Astrocyte of the spinal cord (primary cell): ENCODE measurements at places on chromosomes 3 and 15.
A peak's percentile ranks its signal among the peaks of the same experiment; 100 is the strongest.

DNA sequence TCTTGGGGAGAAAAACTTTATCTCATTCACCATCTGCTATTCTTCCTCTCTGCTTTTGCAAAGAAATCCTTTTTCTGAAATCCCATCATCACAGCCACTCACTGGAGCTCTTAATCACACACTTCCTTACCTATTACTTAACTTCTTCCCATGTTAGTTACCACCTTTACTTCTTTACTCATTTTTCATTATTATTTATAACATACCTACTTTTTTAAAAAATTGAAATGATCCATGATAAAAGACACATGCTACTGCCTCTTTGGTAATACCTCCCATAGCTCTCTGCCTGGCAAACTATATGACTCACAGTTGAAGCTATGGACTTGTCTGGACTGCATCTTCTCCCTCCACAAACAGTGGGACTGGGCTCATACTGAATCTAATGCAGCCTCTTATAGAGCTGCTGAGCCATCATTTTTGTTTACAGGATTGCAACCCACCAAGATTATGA lies 150.3 kb downstream of the TNIK start:
- DNase-seq: peak; percentile 68

DNA sequence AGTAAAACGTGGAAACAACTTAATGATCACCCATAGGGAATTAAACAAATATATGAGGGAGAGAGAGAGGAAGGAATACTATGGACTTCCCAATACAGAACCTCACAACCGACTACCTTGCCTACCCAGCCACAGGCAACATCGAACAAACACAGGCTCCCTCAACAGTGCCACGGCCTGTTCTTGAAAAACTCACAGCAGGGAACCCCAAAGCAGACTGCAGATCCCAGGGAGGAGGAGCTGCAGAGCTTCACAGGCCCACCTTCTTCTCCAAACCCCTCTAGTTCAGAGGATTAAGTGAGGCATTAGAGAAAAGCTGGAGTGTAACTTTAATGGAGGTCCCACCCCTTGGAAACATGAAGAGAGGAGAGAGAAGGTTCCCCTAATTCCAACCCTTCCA lies 110.2 kb downstream of the ST8SIA2 start:
- DNase-seq: no peak

DNA sequence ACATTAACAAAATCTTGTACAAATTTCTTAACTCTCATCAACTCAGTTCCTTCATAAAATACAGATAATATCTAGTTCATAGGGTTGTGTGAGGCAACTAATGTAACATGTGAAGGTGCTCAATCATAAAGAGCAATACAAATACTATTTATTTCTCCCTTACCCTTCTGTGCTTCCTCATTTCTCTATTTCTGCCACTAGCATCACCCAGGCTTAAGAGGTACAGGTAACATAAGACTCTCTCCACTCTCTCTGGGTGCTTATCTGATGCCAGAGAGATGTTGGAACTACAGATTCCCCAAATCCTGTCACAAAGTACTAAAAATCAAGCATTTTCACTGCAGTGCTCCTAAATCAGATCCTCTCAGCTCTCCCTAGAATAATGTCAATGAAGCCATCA lies 74.9 kb downstream of the DPH6 start:
- no peak for DNase-seq

- no peak for DNase-seq
Measured at GRCh38 chr3:186985661-186986364, 55.5 kb downstream of the ST6GAL1 start.

DNA sequence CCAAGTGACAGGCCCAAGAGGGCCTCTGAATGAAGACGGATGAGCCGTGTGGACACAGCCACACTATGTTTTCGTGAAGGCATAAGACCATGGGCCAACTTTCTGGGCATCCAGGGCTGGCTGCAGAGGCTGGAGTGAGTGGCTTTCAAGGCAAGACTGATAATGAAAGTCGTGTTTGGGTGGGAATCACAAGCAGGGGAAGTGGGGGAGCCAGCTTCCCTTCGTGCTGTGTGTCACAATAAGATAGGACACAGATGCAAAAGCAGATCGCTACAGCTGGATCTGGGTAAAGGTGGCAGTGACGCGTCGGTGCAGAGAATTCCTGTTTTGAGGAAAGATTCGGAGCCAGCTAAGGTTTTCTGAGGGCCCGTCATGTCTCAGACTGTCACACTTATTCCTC lies 309.8 kb upstream of the CTDSPL start:
- DNase-seq: no peak
